PC-3 (cell line): ENCODE measurements at places on chromosomes 6 and 20. TPM values are rescaled to one million over a fixed set of nuclear protein-coding genes. Genes with fewer than 3 reads are reported as not detected.

Gene MMP24
- total RNA-seq, result 0.52 and 0.91 TPM in 2 replicates

Gene CNKSR3
- 1.6 and 3.2 TPM in 2 replicates for total RNA-seq

GRCh38 chr6:1708122-1708521 is 98.4 kb downstream of the FOXC1 start:
- H3K36me3 ChIP-seq, result no peaks in the 10 kb centered on the region
- H3K27ac ChIP-seq, result no peak overlapping the region
- H3K27me3 ChIP-seq, result no peaks in the 10 kb centered on the region
- DNase-seq, result no peak
- no peak overlapping the region for H3K4me3 ChIP-seq

DNA sequence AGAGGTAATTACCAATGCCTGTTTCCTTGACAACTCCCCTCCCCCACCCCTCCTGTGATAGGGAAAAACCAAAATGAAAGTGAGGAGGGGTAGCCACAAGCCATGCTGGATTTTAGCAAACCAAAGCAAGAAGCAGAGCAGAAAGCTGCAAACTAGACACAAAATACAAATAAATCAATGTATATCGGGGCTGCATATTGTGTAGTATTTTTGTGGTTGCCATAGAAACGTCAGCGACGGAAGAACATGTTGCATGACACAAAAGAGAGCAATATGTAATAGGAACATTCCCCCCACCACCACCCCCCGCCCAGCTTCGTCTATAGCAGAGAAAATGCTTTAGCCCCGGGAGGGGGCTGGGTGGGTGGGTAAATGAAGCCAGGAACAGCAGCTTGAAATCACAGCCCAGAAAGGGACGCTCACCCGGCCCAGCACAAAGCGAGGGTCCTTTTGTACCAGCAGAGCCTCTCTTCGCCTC is 548 bp downstream of the AGPAT4 start:
- peaks cover 29% of the 10 kb centered on the region for H3K4me1 ChIP-seq
- DNase-seq, result peak; percentile 26
- peak overlapping the region; percentile 85 for H3K4me3 ChIP-seq
- no peaks in the 10 kb centered on the region for H3K27me3 ChIP-seq
- H3K36me3 ChIP-seq, result no peaks in the 10 kb centered on the region

GRCh38 chr6:169896826-169897456 is 145.5 kb downstream of the ERMARD start:
- no peak overlapping the region for H3K27ac ChIP-seq
- no peaks in the 10 kb centered on the region for H3K4me1 ChIP-seq
- no peaks in the 10 kb centered on the region for H3K27me3 ChIP-seq
- H3K4me3 ChIP-seq, result no peak overlapping the region
- no peaks in the 10 kb centered on the region for H3K36me3 ChIP-seq
- DNase-seq, result no peak

Gene AURKA
- 137 and 139 TPM in 2 replicates for total RNA-seq

- H3K4me1 ChIP-seq, result peaks cover 8% of the 10 kb centered on the region; the same call in 1 of the 2 replicates
- peak within 1 kb of the TSS; percentile 80 for H3K4me3 ChIP-seq
- no peak within 1 kb of the TSS for H3K27ac ChIP-seq
- peak; percentile 85 for DNase-seq
Observed at GRCh38 chr6:149922642-149923326, at the start of gene RAET1G. Gene RAET1G (minus strand): TSS chr6:149923121. CDS start chr6:149923010, 111 bp downstream.

Gene ERVFRD-1
- total RNA-seq, result not detected in 2 replicates

Gene CST7
- total RNA-seq, result not detected in 2 replicates

DNA sequence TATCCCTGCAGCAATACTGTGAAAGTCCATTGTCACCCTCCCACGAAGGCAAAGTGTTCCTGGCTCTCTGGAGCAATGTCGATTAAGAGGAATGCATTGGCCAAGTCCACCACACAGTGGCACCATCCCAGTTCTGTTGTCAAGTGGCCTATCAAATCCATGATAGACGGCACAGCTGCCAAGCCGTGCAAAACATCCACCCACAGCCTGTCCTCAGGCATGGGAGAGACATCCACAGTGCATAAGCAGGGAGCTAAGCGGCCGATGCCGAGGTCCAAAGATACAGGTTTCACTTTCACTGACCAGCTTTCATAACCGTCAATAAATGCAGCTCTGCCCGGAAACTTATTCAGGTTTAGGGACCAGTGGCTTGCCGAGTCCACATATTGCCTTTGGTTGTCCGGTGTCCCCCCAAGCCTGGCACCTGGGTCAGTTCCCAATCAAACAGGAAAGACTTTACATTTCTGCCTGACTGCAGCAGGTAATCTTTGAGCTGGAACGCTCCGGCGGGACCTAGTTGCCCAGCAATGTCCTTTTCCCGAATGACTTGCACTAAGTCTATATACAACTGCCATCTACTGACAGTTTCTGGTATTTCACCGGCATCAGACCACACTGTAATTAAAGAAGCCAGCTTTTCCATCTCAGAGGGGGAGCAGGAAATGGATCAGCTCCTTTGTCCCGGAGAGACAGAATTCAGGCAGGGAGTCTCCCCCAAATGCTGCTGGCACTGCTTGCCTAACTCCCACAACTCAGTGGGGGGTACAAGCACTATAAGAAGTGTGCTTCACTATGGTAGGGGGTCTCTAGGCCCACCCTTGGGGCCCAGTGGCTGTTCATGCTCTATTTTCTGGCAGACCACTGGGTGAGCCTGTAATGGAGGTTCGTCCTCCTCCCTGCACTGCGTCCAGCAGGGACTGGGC is 6.3 kb downstream of the ZKSCAN3 start:
- peaks cover 3% of the 10 kb centered on the region for H3K36me3 ChIP-seq
- peaks cover 49% of the 10 kb centered on the region for H3K4me1 ChIP-seq
- DNase-seq, result peak; percentile 95
- peak overlapping the region; percentile 84 for H3K4me3 ChIP-seq
- peak overlapping the region; percentile 87 for H3K27ac ChIP-seq

Gene SCAND1
- 90.9 and 101 TPM in 2 replicates for total RNA-seq

Gene SAMD10
- total RNA-seq, result 7.4 and 13.4 TPM in 2 replicates

Gene TGM3
- not detected in 2 replicates for total RNA-seq

Gene GGTLC1
- not detected in 2 replicates for total RNA-seq

DNA sequence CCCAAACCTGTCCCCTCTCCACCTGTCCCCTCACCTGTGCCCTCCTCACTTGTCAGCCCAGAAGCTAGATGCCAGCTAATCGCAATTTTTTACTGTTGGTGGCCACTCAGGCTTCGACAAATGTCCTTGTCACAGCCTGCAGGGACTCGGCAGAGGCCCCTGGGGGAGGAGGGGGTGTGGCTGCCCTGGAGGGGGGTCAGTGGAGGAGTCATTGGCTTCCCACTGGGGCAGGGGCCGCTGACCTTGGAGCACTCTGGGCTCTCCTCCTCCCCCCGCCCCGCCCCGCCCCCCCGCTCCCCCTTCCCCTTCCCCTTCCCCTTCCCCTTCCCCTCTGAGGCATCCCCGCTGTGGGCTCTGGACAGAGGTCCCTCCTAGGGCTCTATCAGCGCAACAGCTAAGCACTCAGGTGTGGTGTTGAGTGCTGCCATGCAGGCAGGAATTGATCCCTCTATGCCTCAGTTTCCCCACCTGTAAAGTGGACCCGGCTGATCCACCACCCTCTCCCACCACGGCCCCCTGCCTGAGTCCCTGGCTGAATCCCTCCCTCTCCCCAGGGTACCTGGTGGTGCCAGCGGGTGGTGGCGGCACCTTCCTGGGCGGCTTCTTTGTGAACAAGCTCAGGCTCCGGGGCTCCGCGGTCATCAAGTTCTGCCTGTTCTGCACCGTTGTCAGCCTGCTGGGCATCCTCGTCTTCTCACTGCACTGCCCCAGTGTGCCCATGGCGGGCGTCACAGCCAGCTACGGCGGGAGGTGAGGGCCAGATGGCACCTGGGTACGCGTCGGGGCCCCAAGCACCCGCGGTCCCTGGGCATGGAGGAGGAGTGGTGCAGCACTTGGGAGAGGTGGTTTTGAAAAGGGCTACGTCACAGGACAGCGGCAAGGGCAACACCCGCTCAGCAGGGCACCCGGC is 23.8 kb downstream of the SLCO4A1 start:
- no peak for DNase-seq
- H3K27me3 ChIP-seq, result no peaks in the 10 kb centered on the region
- peaks cover 18% of the 10 kb centered on the region; the same call in 1 of the 2 replicates for H3K4me1 ChIP-seq
- no peak overlapping the region for H3K4me3 ChIP-seq
- H3K36me3 ChIP-seq, result peaks cover 53% of the 10 kb centered on the region
